Activated CD8-positive, alpha-beta T cell treated with anti-CD3 and anti-CD28 coated beads for 36 hours (primary cell): ENCODE measurements at places on chromosomes 2 and 18.
A peak's percentile ranks its signal among the peaks of the same experiment; 100 is the strongest.

DNA sequence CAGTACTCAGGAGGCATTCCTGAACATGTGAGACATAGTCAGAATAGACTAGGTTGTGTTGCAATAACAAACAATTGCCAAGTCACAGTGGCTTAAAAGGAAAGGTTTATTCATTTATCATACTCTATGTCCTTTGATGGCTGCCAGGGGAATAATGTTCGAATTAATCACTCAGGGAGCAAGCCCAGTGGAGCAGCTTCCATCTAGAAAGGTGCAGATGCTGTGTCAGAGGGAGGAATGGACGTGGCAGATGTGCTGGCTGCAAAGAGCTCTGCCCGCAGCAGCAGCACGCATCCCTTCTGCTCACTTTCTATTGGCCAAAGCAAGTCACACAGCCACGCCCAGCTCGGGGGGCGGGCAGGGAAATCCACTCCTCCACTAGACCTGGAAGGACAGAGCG is 105.9 kb upstream of the AQP4 start:
- no peak for DNase-seq

GRCh38 chr18:11366410-11366809 is 217.0 kb upstream of the PIEZO2 start:
- DNase-seq: no peak

- DNase-seq: no peak
These were observed 80.5 kb upstream of the CAVIN2 start for GRCh38 chr2:191927319-191927867.

GRCh38 chr2:156046900-156047299 is 285.6 kb downstream of the NR4A2 start:
- no peak for DNase-seq

DNA sequence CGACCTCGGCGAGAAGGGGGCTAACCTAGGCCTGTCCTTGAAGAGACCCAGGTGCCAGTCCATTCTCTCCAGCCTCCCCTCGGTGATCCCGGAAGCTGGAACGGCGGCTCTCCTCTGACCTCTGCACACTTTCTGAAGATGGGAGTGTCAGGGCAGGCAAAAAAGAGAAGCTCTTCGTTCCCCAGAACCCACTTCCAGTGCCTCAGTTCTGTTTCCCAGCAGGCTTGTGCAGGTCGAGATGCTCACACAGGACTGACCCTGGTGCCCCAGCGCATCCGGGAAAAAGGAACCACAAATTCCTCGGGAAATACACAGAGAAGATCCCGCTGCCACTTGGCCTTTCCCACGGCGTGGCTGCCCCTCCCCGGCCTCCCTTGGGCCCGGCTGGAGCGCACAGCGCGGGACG is 681 bp upstream of the PTPN18 start:
- DNase-seq: no peak

- DNase-seq: peak; percentile 81
These were observed 51.1 kb downstream of the PAPOLG start for GRCh38 chr2:60806988-60807681.

- DNase-seq: no peak
These were observed 294.4 kb upstream of the EPC2 start for GRCh38 chr2:148350199-148350598.

- DNase-seq: no peak
These were observed 69.4 kb downstream of the ADI1 start for GRCh38 chr2:3449936-3450335.

DNA sequence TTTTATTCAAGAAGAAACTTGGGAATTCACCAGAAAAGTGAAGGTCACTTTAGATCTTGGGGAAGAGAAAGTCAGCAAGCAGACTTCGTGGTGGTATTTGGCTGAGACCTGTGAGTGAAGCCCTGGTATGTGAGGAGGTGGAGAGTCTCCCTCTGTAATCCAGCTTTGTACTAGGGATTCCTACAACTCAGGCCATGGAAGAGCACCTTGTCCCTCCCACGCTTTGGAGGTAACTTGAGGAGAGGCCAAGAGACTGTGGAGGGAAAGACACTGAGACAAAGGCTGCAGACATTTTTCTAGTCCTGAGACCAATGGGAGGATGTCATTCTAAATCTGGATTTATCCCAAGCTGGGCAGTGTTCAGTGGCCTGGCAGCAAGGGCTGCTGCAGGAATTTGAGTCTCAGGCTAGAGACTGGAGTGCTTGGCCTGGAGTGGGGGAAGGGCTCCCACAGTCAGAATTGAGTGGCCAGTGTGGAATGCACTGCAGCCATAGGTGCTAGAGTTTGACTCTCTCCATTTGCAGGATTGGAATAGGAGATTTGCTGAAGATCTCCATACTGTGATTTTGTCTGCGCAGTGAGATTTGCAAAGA is 219.0 kb downstream of the ACTR3 start:
- no peak for DNase-seq

DNA sequence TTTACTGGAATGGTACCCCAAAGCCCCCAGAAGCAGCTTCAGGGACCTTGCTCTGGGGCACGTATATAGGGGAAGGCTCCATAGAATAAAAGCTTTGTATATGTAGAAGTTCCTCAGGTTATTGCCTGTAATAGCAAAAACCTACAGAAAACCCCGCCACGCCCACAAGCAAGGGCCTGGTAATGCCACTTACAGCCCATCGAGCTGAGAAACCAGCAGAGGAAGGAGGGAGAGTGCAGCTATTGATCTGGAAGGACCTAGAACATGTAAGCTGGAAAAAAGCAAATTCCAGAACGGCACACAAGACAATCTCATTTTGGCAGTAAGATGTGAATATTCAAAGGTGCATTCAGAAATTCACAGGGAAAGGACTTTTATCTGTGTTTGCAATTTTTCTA is 15.8 kb downstream of the HS1BP3 start:
- DNase-seq: no peak

DNA sequence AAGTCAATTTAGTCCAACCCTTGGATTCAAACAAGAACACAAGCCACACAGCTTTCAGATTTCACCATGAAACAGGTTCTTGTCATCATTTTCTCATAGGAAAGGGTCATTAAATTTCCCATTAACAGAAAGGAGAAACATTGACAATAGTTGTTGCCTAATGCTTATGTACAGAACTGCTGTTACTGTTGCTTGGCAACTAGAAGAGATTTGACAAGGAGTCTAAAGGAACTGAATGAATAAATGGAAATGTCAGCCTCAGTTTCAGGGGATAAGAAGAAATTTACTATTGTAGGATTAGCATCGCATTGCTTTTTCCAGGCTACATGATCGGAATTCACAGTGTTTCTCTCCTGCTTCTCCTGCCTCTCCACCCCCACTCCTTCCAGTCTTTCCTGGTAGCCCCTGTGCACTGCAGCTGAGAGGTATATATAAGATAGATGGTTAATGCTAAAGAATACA is 90.3 kb downstream of the SPATS2L start:
- DNase-seq: no peak

- no peak for DNase-seq
These were observed 36.7 kb downstream of the MAPRE2 start for GRCh38 chr18:35077937-35078336.

DNA sequence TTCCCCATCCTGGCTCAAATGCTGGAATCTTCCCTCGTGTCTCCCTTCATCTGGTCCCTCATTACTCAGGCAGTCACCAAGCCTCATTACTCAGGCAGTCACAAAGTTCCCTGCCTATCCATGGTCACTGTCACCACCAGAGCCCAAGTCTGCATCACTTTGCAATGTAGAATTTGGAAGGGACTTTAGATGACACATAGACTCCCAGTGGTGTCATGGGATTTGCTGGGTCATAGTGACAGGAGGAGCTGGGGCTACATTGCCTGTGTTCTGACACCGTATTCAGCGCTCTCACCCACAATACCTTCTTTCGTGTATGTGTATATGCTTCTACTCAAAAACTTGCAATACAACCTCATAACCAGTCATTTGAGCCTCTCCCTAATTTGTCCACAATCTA is 2.1 kb upstream of the EMILIN1 start:
- DNase-seq: no peak

GRCh38 chr18:49381267-49381845 is 79.1 kb downstream of the DYM start:
- no peak for DNase-seq

GRCh38 chr2:176149939-176150583 is 1.3 kb upstream of the HOXD4 start:
- no peak for DNase-seq

DNA sequence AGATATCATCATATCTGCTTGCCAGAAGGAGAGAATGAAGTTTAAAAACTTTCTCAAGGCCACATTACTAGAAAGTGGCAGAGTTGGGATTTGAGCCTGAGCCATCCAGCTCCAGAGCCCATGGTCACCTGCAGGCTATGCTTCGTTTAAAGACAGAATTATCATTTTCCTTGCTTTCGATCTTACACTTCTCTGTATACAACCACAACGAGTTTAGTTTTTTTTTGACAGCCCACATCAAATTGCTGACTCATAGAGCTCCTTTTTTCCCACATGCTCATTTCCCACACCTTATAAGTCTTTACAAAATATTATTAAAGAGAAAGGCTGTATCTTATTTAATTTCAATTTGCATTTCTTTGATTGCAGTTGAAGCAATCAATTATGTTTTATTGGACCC is 6.5 kb downstream of the PLEK start:
- DNase-seq: no peak

DNA sequence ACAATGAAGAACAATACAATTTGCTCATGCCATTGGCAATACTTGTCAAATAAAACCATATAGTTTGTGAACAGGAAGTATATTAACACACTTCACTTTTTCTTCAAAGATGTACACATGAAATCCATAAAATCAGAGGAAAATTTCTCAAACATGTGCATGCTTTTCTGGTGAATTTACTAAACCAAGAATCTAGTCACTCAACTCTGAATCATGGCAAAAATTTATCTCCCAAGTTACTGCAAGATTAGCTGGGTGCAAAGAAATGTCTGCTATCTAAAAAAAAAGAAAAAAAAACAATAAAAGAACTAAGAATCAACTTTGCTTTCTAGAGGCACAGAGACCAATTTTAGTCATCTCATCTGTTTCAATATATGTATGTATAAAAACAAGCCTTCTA is 419.2 kb downstream of the NR4A2 start:
- no peak for DNase-seq

GRCh38 chr2:20916604-20917286 is 93.8 kb upstream of the LDAH start:
- no peak for DNase-seq

DNA sequence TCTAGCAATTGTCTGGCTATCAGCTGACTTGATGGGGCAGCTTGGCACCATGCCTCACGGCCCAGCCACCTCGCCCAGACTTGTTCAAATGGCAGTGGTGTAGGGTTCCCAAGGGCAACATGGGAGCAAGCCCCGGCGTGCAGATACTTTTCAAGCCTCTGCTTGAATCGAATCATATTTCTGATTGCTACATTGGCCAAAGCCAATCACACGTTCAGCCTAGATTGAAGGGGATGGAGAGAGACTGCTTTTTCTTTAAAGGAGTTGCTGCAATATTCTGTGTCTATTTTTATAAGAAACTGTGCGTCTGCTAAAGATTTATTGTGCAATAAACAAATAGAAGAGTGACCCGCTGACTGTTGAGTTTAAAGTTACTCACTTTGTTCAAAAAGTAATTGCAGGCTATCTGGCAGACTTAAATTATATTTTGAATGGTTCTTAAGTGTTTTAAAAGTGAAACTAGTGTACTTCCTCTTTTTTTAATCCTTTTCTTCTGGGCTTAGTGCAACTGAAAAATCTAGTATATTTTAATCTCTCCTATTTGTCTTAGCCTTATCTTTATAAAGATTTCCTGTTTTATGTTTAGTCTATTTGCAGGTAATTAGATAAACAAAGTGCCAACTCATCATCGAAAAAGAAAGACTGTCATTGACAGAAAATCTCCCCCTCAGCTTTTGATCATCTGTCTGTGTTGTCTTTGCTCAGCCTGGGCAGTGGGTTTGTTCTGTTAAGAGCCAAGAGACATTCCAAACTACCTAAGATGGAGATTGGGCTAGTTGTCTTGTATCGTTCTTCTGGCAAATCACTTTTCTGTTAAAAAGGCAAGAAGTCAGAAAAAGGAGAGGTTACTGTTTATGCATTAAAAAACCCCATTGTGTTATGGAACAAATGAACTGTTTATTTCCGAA is 156.1 kb downstream of the TPGS2 start:
- no peak for DNase-seq

DNA sequence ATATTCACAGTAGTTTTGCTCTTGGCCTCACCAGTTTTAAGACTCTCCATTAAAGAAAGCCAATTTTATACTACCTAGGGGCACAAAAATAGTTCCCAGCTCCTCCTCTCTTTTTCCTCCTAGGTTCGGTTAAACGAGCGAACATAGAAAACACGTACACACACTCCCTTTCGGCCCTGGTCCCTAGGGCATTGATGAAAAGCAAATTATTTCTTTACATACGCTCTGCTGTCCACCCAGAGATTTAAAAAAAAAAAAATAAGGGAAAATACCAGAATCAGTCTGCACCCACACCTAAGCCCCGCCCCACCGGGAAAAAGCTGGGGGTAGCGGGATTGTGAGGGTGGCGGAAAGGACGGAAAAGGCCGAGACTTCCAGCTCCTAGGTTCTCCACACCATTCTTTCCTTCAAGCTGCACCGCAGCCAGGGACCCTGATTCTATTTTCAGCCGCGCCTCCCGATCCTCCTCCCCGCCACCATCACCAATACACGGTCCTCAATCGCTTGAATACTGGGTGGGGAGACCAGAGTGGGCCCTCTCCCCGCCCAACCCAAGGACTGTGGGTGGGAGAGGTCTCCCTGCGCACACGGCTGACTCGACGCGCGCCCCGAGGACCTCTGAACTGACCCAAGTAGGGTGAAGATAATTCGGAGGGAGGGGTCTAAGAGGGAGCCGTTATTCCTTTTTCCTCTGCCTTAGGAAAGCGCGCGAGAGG is 769 bp downstream of the ATF2 start:
- peak; percentile 43 for DNase-seq

GRCh38 chr2:176818617-176819016 is 394.0 kb upstream of the HNRNPA3 start:
- no peak for DNase-seq

GRCh38 chr2:211391189-211391567 is 834.8 kb downstream of the CPS1 start:
- no peak for DNase-seq
